ENCODE measurements at places on chromosomes 2 and 18.

DNA sequence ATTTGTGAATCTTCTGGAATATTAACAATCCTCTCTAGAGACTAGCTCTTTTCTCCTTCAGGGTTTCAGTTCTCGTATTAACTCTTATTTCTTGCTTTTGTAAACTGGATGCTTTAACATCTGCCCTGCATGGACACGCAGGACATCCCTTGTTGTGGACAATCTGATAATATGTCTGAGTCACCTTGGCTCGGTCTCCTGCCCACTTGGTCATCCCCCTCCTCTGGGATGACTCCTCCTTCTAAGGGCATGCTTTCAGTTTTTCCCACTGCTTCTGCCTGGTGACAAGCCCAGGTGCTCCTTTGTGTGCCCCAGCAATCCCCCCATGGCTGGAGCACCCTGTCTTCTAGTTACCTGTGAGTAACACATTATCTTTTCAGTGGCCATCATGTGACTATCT, 460.5 kb downstream of the DSC3 start:
- DNase-seq, result no peak

DNA sequence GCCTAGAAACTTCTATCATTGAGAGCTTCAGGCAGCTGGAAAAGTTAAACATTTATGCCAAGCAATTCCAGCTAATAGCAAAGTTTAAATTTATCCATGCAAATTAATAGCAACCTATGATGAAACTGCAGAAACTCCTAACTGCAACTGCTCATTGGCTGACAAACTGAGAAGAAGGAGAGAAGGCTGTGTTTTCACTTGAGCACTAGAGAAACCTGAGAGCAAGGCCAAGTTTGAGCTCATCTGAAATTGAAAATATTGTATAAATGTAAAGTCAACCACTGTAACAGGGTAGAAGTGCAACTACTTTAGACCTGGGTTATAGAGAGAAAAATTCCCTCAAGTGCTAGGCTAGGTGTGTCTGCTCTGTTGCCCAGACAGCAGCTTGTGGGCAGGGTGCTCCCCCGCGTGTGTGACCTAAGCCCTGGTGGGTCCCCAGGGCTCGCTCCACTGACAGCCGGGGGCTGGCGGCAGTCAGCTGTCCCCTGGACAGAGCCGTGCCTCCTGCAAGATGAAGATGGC, 50.2 kb downstream of the CABYR start:
- DNase-seq, result no peak

DNA sequence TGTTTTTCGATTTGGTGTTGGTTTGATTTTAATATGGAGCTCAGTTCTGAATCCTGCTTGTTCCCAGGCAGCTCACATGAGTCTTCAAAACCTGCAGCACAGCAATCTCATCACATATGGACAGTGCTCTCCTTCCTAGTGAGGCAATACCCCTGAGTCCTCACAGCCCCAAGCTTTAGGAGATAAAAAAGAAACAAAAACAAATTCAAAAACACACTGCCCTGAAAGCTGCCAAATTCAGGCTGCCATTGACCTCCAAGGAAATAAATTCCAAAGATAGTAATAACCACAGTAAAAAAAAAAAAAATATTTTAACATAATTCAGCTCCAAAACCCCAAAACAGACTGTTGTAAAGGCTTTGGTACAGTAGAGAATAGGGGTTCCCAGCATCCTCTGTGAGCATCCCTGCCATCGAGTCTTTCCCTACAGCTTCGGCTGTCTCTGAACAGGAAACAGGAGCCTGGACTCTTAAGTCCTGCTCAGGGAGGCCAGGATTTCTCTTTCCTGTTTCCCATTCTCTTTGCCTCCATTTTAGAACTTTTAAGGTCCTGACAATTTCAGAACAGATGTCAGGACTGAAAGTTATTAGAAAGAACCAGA, 14.7 kb upstream of the SP3 start:
- DNase-seq, result no peak

DNA sequence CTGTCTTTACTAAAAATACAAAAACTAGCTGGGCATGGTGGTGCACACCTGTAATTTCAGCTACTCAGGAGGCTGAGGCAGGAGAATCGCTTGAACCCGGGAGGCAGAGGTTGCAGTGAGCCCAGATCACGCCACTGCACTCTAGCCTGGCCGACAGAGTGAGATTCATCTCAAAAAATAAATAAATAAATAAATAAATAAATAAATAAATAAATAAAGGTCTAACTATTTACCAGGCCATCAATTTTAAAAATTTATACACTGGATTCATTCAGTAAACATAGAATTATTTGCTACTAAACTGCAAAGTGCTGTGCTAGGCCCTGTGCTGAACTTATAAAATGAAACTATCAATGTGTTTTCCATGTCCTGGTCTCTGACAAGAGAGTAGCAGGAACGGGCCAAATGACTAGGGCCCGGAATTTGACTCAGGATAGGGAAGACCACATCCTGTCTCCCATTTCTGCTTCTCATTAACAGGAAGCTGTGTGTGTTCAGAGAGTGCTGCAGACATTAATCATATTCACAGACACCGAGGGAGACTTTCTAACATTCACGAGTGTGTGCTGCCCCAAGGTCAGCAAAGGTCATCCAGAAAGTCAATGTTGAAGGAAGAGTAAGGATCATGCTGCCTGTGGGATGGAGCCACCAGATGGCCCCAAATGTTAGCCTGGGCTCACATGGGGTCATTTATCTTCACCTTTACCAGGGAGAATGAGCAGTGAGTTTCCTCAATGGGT, 95.8 kb downstream of the SPP2 start:
- DNase-seq, result no peak

DNA sequence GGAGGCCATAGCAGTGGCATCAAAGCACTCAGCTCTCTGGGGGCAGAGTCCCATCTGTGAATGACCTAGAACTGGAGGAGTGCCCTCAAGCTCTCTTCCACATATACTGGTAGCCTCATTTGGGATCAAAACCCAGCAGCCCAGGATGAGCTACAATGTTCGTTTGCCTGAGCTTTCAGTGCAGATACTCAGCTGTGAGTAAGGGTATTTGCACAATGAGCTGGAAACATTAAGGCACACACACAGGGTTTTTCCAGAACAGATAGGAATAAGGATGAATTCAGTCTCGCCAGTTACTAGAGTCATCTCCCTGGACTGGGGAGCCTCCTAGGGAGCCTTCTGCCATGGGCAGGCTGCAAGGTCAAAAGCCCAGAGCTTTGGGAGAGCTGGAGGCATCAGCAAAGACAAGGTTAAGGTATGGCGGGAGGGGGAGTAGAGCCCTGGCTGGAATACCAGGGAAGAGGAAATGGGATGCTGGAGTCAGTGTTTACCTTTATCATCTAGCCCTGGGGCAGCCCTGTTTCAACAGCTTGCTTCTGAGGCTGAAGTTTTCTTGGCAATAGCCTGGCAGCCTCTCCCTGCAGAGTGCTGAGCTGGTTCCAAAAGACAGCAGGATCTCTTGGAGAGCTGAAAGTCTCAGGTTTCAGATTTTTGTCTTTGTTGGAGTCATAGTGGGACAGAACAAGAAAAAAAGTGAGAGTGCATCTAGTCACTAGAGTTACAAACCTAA, 187.7 kb downstream of the LOXHD1 start:
- no peak for DNase-seq

GRCh38 chr18:79794846-79795245, 2.9 kb upstream of the KCNG2 start:
- no peak for DNase-seq

DNA sequence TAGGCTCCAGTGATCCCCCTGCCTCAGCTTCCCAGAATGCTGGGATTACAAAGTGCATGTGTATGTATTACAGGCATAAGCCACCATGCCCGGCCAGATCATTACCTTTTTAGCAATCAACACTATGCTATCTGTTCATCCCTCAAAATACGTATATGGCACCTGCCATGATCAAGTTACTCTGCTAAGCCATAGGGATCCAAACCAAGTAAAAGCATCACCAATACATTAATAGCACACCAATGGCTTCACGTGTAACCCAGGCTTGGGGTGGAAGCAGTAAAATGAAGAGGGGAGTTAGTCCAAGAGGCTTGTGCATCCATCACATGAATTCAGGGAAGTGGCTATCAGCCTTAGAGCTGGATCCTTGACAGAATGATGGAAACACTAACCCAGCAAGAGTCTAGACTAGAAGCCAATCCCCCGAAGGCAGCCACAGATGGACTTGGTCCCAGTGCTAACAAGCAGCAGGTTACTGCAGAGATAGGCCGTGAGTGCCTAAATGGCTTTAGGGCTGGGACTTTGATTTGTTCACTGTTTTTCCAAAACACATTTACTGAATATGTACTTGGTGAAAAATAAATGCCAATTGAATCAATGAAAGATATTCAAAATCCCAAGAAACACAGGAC, 11.3 kb downstream of the HDLBP start:
- DNase-seq, result no peak

- no peak for DNase-seq
These were observed 11.4 kb upstream of the NR4A2 start for GRCh38 chr2:156343940-156344301.

DNA sequence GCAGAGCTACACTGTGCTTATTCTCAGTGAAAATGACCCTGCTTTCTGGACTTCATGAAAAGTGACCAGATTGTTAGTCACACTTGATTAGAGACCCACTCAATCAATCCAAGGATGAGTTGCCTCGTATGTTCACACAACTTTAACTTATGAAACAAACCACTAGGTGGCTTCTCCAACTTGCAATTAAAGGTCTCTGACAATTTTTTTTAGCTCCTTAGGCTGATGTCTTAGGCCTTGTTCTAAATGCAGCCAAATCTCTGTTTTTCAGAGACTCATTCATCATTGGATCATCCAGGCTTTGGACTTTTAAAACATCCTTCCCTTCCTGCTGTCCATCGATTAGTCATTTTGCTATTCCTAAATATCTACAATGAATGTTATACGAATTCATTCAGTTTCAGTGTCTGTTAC, 63.4 kb downstream of the MREG start:
- no peak for DNase-seq
